ENCODE measurements at places on chromosomes 6 and 20.

DNA sequence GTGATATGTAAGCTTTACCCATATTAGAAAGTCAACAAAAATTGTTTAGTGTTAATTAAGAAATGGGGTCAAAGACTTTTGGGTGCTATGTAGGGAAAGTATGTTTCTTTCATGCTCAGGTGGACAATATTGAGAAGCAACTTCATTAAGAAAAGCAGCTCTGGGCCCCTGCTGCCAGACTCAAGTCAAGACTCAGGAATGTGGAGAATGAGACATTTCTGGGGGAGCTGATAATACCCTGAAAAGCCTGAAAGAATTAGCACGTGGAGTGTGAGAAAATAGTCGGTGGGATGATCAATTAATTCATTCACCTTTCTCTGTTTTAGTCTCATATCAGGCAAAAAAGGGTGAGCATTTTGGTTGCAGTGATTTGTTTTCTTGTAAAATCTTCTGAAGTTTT lies 175.1 kb upstream of the IMPG1 start:
- DNase-seq, result no peak

DNA sequence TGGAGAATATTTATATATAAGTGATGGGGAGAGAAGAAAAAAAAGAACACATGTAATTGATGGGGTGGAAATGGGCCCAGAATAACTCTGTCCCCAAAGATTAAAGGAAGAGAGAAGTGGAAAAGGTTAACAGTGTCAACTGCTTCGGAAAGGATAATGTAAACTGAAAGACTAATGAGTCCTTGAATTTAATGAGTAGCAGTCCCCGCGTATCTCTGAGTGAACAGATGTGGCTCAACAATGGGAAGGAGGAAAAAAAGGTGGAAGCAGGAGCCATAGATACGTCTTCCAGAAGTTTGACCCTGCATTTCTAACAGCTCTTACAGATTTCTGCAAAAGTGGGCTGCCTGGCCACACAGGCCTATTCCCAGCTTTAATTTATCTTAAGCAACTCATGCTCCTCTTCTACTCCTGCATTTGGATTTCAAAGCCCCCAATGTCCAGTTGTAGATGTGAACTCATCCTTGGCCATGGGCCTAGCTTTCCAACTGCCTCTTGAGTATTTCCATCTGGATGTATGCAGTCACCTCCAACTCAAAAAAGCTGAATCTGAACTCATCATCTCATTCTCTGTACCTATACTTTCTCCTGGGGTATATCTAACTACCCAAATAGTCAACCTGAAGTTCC lies 61.3 kb downstream of the DST start:
- DNase-seq, result no peak

- no peak for DNase-seq
Observed at GRCh38 chr20:11170565-11170964, 496.8 kb upstream of the JAG1 start.

DNA sequence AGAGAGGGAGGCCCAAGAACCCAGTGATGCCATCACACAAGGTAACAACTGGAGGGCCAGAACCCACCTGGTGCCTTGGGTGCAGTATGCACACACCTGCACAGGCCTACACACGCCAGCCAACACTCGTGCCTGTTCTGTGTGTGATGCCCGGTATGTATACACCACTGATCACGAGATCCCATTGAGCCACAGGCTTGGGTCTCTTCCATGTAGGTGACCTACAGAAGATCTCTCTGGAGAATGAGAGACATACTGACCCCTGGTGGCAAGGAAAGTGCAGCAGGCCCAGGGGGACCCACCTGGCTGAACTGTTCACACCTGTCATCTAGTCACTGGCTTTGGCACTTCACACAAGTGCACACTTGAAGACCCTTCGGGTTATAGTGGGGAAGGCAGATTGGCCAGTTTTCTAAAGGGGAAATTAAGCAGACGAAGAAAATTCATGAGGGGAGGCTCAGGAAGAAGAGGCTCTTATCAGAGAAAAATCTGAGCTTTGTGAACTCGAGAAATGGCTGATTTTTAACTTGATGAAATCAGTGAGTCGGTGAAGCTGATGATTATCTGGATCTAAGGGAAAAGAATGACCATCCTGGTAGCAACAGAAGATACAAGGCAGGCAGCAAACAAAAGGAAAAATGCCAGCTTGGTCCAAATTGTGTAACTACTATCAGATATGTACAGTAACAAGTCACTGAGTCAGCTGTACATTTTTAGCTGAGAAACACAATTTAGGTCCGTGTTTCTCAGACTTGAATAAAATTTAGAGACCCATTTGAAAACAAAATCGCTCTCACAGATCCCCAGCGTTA lies 69.1 kb upstream of the PBOV1 start:
- DNase-seq, result peak; percentile 72

DNA sequence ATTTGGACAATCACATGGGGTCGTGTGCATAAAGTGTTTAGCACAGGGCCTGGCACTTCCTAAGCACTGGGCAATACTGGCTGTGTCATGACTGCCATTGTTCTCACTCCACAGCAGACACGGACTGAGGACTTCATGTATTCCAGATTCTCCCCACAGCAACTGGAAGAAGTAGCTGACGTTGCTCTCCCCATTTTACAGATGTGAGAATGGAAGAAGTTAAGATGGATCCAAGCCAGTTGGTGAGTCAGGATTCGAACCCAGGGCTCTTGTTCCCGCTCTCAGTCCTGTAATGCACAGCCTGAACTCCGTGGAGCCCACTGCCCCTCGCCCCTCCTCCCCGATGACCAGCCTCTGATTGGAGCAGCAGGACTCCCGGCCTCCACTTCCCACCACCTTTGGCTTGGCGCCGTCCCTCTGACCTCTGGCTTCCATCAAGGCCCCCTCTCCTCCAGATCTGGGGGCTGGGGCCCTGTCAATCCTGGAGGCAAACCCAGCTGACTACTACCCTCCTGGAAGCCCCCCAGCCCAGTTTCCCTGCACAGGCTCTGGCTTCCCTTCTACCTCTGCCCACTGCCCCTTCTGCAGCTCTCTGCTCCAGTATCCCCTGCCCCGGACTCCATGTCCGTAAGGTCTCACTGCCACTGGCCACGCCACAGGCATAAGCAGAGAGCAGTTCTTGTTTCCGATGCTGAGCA lies 12.7 kb downstream of the NOL4L start:
- no peak for DNase-seq

GRCh38 chr6:47525330-47526057 lies 47.9 kb downstream of the CD2AP start:
- no peak for DNase-seq

DNA sequence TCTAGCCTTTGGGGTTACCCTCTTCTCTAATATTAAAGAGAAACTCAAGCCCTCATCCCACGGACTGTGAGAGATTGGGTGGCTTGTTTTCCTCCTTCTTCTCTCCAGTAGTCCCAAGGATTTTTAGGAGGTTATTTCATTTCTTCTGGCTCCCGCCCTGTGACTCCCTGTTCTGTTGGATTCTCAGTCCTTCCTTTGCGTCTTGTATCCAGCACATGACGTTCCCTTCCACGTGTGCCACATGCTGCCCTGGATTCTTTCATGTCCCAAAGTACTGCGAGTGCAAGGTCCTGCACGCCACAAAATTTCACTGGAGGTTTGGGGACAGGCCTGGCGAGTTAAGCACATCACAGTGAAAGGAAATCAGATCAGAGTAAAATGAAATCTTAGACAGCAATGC lies 213.4 kb downstream of the PACRG start:
- no peak for DNase-seq

DNA sequence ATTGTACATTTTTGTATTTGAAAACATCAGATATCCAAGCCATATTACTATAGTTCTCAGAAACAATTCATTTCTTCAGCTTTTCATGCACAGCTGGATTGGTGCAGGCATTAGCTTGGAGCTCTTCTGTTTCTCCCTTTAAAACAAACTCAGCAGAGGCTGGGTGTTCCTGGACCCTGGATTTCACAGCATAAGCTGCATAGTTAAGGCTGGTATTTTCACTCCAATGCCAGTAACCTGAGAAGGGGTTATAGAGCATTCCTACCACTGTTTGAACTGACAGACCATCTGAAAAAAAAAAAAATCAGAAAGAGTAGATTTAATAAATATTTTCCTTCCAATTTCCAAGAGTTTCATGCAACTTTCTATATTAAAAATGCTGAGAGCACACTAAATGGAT lies 20.1 kb upstream of the FAXC start:
- no peak for DNase-seq

All from T47D (cell line).